ENCODE measurements at places on chromosomes 7 and 10.

GRCh38 chr7:104012835-104013234, 23.4 kb upstream of the RELN start:
- no peak for DNase-seq

- no peak for DNase-seq
Observed at GRCh38 chr10:43372765-43373361, 1.4 kb downstream of the FXYD4 start.

DNA sequence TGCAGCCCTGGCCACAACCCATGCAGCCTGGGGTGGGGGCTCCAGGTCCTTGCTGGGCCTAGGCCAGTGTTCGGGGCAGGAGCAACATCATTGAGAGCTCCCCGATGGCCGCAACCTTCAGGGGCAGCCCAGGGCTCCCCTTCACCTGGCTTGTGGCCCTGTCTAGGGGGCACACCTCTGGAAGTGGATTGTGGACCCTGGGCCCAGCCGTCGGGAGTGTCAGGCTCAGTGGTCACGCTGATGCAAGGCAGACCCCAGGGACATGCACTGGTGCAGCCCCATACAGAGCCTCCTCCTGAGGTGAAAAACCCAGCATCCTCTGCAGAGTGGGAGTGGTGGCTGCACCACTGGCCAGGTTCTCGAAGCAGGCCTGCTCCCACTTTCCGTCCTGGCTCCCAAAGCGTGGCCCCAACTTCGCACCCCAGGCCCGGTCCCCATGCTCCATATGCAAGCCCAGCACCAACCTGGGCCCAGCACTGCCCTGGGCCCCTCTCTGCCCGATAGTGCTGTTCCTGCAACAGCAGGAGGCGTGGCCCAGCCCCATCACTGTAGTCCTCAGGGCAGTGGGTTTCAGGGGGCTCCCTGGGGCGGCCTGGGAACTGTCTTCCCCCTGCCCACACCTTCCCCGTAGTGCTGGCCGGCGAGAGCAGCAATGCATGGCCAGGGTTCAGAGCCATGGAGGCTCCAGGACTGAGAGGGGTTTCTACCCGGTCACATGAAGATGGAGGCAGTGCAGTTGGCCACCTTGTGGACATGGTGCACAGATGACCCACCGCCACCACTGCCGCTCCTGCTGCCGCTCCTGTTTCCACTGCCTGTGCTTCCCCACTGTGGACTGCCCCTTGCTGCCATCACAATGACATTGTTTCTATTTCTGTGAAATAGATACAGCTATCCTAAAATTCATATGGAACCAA, 303.9 kb upstream of the NRG3 start:
- no peak for DNase-seq

GRCh38 chr7:50754241-50754640, 28.5 kb downstream of the GRB10 start:
- DNase-seq = no peak
